Fibroblast of skin of right biceps (primary cell): ENCODE measurements at places on chromosomes 2 and 18.

- DNase-seq: peak; percentile 16
Measured at GRCh38 chr2:170258382-170258781, 80.4 kb downstream of the MYO3B start.

- no peak for DNase-seq
Measured at GRCh38 chr18:48988508-48989303, 37.9 kb upstream of the SMAD7 start.

- peak; percentile 97 for DNase-seq
Measured at GRCh38 chr2:42967959-42968674, 175.7 kb upstream of the HAAO start.

DNA sequence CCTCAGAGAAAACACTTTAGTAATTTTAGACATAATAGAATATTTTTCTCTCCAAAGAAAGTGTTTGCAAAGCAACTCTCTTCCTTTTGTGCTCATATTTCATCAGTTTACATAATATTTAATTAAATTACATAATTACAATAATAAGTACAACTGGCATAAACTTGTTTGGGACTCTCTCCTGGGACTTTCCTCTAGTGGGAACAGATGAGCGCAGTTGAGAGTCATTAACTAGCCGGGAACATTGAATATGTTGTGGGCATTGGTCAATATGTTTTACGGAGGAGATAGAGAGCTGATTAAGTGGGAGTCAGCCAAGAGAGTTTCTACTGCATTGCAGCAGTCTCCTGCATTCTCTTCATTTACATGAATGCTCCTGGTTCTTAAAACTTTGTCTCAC lies 607.7 kb downstream of the ARHGAP15 start:
- no peak for DNase-seq

DNA sequence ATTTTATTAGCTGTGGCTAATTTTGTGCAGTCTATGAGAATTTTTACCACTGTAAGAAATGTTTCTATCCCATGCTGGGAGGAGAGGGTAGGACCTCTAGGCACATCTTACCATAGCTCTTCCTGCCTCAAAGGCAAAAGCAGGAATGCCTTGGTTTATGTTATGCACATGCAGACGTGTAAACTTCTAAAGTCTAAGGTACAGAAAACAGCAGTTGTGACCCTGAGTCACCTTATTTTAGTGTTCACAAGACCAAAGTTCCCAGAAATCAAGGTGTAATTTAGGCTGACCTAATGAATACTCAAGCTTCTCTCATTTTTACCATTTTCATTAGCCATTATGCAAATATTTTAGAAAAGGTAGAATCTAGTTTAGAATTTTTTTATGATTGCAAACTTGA lies 15.4 kb upstream of the WIPF1 start:
- no peak for DNase-seq

- peak; percentile 38 for DNase-seq
Measured at GRCh38 chr18:46042571-46043123, 29.4 kb downstream of the PSTPIP2 start.

- DNase-seq: no peak
Measured at GRCh38 chr2:143526498-143526897, 397.3 kb downstream of the ARHGAP15 start.

GRCh38 chr18:8623549-8624106 lies 14.4 kb downstream of the RAB12 start:
- DNase-seq: no peak

DNA sequence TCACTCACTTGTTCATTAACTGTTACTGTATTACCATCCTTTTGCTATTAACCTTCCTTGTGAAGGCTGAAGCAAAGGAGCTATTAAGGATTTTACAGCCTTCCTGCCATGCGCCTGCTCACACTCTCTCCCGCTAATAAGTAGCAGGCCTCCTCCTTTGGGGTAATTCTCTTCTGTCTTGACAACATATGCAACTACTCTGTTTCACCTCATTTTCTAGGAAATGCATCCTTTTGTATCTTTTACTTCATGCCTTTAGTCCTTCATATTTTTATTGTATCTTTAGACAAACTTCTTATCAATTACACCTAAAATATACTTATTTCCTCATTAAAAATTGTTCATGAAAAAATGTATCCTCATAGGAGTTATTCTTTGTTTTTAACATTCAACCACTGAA lies 434.9 kb upstream of the LYPD1 start:
- DNase-seq: no peak

GRCh38 chr2:191790737-191791136 lies 56.2 kb downstream of the CAVIN2 start:
- no peak for DNase-seq

DNA sequence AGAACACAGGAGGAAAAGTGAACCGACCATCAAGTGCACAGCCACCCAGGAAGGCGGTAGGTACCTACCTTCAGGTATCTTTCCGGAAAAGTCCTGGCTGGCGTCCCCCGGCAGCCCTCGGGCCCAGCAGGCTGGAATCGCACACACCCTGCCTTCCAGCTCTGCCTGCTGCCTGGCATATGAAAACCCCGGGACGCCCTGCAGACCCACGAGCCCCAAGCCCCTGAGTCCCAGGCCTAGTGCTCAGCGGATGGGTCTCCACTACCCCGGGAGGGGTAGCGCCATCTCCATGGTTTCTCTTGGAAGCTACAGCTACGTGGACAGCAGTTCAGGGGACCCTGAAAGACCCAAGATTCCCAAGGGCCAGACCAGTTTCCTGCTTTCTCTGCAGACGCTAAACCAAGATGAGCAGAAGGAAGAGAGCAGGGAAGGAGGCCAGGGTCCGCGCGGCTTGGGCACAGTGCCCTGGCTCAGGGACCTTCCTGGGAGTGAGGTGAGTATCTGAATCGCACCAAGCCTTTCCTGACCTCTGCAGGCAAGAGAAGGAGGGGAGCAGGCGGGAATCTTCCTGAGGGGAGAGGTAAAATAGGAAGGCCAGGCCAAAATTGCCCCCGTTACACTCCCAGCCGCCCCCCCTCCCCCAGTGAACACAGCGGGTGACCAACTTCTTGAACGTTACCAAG lies 80.4 kb downstream of the ARHGEF4 start:
- no peak for DNase-seq

DNA sequence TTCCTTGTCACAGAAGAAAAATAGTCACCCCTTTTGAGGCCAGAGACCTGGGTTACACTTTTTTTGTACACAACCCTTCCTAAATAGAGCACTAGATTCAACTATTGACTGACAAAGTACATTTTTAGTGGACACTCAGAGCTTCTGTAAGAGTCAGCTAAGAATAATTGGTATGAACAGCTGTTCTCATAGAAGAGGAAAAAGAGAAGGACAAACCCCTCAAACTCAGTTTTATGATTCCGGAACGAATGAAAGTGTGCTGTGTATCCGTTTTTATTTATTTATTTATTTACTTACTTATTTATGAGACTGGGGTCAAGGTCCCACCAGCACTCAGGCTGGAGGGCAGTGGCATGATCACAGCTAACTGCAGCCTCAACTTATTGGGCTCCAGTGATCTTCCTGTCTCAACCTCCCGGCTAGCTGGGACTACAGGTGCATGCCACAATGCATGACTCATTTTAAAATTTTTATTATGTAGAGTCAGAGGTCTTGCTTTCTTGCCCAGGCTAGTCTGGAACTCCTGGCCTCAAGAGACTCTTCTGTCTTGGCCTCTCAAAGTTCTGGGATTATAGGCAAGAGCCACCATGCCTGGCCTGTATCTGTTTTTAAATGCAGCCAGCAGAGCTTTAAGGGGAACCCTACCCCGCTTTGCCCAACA lies 36.0 kb upstream of the FZD5 start:
- peak; percentile 34 for DNase-seq

DNA sequence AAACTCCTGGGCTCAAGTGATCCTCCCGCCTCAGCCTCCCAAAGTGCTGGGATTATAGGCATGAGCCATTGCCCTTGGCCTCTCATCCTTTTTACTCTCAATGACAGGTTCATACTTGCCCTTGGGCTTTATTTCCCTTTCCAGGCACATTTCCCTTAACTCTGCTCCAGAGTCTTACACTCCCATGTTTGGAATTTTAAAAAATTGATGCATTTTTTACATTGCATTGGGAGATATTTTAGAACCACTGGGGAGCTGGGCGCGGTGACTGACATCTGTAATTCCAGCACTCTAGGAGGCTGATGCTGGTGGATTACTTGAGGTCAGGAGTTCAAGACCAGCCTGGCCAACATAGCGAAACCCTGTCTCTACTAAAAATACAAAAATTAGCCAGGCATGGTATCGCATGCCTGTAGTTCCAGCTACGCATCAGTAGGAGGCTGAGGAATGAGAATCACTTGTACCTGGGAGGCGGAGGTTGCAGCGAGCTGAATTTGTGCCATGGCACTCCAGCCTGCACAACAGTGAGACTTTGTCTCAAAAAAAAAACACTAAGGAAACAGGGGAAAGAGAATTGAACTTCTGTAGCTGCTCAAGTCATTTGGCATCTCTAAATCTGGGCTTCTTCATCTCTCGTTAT lies 18.2 kb downstream of the TGIF1 start:
- DNase-seq: no peak

GRCh38 chr2:225400060-225400511 lies 576 bp downstream of the NYAP2 start:
- DNase-seq: peak; percentile 55

DNA sequence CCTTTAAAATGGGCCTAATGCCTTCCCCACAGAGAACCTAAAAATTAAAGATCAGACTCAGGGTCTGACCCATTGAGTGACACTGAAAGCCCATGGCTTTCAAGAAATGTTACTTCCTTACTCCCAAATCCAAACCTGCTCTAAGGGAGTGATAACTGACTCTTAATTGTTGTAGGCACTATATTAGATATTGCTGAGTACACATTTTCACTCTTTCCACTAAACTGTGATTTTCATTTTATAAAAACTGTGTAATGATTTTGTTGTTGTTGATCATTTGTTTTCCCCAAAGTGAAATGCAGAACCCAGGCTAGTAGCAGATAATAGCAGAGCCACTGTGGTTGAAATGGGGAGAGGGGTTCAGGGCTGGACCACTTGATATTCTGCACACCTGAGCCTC lies 87.1 kb downstream of the LRRTM1 start:
- DNase-seq: no peak

DNA sequence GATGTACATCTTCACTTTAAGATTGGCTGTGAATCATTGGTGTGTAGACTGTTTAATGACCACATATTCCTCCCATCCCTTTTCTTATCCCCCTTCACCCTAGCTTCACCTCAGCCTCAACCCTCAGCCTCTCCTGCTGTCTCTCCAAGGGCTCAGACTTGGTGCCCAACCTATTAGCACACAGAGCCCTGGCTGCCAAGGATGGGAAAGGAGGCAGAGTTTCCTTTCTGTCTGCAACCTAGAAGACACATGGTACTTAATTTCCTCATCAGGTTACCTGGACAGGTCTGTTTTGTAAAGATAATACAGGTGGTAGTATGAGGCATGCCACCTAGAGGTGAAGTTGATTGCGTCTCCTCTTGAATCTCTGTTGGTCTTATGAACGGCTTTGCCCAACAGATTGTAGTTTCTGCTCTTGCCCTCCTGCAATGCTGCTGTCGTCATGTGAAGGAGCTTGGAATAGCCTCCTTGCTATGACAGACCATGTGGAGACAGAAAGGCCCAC lies 44.5 kb upstream of the RMND5A start:
- no peak for DNase-seq

DNA sequence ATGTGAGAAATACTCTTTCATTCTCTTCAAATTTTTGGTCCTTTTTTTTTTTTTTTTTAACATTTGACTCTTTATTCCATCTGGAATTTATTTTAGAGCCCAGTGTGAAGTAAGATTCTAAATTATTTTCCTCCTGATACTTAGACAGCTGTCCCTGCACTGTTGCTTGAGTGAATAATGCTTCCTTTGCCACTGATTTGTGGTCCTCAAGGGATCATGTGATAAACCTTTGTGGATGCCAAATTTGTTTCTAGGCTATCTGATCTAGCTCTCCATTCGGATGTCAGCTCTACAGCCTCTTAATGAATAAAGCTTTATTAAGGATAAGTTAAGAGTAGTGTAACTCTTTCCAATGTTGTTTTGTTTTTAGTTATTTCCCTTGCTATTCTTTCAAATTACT lies 142.3 kb downstream of the SMAD7 start:
- peak; percentile 36 for DNase-seq

DNA sequence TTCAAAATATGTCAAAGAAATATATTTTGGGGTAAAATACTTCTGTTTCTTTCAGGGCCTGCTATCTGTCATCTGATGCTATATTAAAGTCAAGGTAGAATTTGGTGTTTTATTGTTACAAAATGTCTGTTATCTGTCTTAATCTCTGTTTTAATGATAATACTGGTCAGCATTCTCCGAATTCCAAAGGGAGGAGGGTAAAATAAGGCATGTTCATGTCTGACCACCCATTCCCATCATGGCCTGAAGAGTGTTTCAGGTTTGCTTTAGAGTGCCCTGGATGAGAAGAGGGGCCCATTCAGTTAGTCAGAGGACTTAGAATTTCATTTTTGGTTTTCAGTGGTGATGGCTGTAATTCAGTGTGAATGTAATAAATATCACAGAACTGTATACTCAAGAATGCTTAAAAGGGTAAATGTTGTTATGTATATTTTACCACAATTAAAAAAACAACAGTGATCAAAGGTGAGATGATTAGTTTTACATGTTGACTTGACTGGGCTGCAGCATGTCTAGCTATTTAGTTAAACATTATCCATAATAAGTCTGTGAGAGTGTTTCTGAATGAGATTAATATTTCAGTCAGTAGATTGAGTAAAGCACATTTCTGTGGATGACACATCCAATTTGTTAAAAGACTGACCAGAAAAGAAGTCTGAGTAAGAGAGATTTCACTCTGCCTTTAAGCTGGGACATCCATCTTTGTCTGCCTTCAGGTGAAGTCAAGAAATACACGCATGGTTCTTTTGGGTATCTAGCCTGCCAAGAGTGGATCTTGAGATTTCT lies 467.9 kb upstream of the SYT4 start:
- DNase-seq: peak; percentile 3

DNA sequence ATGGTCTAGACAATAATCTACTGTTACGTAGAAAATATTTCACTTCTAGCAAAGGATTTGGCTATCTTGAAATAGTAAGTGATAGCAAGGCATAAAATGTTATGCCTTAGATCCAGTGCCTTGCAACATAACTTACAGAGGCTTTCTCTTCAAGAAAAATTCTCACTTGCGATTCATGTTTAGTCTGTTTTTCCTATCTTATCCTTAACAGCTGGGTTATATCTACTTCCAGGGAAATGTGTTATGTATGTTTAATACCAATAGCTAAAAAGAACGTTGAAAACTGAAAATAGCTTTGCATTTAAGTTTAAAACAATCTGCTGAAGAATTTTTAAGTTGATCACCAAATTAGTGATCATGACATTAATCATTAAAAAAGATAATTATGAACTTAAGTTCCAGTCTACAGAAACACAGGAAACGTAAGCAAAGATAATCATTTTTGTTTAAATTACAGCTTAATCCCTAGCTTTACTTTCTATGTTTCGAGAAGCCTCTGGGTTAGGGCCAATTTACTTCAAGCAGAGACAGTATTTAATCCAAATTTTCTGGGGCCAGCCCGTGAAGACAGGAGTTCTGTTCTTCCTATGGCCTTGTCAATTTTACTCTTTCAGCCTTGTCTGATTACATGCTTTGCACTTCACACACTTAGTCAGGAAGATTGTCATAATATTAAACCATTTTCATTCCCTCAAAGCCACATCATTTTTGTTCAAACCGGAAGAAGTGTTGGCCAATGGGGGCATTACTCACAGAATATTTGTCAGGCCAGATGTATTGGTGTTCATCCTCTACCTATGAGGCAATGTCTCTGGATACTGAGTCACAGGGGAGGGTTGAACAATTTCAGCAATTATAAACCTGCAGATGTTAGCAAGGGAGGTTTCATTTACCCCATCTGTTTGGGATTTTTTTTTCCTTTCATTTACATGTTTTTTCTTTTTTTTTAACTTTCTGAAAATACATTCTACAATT lies 1132.9 kb upstream of the ZEB2 start:
- DNase-seq: peak; percentile 88
